Endothelial cell of umbilical vein (primary cell): ENCODE measurements at places on chromosomes 5 and 9. TPM values are rescaled to one million over a fixed set of nuclear protein-coding genes. Genes with fewer than 3 reads are reported as not detected.

Gene CRHBP
- total RNA-seq = 0.51 TPM in 1 of 2 replicates, not detected in the other

Gene MOB3B
- total RNA-seq = not detected in 2 replicates

Gene CAPSL
- total RNA-seq = not detected in 2 replicates

Gene MAMDC2
- 0.60 and 0.85 TPM in 2 replicates for total RNA-seq
